ENCODE measurements at places on chromosomes 5 and 9.

DNA sequence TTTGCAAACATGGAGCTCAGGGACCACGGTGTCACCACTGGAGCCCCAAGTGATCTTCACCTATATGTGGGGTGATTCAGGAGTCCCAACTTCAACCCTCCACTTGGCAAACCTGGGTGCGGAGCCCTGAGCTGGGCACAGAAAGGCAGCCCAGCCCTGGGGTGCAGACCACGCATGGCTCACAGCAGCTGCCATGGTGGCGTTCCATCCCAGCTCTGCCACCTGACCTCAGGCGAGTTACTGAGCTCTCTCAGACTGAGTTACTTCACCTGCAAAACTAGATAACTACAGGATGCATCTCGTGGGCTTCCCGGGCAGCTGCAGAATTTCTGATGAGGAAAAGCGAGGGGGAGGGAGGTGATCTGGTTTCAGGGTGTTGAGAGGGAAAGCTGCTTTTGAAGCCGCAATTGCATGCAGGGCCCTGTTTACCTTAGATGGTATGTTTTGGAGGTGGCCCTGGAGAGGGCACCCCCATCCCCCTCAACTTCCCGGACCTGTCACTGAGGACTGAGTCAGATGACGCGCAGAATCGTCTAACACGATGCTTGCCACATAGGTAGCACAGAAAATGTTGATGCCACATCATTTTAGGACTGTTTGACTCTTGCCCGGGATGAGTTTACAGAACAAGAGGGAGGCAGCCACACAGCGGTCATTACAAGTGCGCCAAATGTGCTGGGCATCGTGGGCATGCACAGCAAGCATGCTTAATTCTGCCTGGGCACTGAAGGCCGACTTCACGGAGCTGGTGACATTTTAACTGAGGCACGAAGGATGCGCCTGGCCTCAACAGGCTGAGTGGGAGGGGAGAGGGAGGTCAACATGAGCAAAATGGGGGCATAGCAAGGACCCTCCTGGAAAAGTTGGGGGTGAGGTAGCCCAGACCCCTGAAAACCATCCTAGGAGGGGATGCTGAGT lies 154.6 kb downstream of the COL23A1 start:
- DNase-seq = no peak

- no peak for DNase-seq
These were observed 79.0 kb downstream of the KCNIP1 start for GRCh38 chr5:170582644-170583330.

DNA sequence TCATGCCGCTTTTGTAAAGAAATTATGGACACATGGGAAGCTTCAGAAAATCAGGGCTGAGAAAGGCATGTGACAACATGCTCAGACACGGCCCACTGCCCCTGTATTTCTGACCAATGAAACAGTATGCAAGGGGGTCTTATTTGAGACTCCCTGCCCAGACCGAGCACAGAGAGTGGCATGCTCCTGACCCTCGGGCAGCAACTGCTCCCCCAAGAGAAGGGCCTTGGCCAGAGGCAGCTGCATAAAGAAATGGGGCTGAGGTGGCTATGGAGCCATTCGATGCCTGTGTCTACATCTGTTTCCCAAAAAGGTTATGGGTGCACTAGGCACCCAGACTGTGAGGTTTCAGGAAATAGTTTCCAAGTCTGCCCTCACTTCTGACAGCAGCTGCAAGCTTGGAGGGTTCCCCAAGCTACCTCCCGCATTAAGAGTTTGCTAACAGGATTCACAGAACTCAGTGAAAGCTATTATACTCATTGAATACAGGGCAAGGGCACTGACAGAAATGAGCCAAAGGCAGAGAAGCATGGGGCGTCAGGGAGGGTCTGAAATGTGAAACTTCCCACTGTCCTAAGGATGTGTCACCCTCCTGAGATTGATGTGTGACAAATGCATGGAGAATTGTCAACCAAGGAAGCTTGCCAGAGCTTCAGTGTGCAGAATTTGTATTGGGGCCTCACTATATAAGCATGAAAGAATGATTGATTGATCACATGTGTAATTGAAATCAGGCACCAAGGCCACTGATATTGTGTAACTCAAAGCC lies 94.3 kb downstream of the DAP start:
- DNase-seq = no peak

- no peak for DNase-seq
These were observed 24.9 kb upstream of the NEURL1B start for GRCh38 chr5:172616136-172616535.

DNA sequence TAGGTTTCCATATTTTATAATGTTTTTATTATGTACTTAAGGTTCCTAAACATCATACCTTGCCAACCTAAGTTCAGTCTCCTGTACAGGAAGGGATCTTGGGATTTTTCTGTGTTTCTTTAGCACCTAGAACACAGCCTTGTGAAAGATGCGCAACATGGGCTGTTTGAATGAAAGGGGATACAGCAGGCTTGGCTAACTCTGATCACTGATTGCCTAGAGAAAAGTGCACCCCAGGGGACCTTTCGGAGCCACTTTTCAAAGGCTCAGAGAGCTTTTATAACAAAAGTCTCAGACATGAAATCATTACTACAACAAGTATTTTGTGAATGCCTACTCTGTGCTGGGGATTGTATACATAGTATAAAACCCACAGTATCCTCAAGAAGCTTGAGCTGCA lies 261.6 kb downstream of the BNC2 start:
- no peak for DNase-seq

DNA sequence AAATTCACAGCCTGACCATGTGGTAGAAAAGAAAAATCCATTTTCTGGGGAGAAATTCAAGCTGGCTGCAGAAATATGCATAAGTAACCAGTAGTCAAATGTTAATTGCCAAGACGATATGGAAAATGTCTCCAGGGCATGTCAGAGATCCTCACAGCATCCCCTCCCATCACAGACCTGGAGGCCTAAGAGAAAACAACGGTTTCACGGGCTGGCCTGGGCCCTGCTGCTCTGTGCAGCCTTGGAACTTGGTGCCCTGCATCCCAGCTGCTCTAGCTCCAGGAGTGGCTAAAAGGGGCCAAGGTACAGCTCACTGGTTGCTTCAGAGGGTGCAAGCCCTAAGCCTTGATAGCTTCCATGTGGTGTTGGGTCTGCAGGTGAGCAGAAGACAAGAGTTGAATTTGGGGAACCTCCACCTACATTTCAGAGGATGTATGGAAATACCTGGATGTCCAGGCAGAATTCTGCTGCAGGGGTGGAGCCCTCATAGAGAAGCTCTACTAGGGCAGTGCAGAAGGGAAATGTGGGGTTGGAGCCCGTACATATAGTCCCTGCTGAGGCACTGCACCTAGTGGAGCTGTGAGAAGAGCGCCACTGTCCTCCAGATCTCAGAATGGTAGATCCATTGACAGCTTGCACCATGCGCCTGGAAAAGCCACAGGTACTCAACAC lies 49.7 kb downstream of the PTBP3 start:
- no peak for DNase-seq

GRCh38 chr5:50667023-50667652 lies 701 bp downstream of the PARP8 start:
- DNase-seq = no peak

GRCh38 chr5:50672663-50673062 lies 6.2 kb downstream of the PARP8 start:
- DNase-seq = peak; percentile 28

DNA sequence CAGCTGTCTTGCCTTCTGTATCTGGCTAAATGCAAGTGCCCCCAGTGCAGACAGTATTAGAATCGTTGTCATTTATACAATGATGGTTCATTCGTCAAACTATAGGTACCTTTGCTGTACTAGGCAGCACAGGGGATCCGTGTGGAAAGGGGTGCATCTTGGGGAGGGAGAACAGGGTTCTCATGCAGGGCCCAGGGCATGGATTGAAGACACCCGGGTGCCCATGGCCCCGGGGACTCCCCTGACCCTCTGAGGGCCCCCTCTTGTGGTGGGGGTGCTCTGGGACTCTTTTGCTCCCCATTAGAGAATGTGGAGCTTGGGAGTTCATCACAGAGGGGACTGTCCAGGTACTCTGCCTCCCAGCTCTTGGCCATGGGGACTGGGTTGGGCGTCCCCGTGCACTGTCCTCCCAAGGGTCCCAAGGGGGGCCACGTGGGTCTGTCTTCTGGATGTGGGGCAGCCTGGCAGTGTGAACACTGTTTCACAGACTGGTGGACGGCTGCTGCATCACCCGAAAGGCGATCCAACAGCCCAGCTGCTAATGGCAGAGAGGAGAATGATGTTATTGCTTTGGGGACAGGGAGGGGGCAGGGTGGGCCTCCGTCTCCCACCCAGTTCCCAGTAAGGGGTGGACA lies 36.9 kb upstream of the RXRA start:
- no peak for DNase-seq

GRCh38 chr5:50898966-50899365 lies 232.5 kb downstream of the PARP8 start:
- no peak for DNase-seq

GRCh38 chr5:124572971-124573370 lies 173.5 kb downstream of the ZNF608 start:
- DNase-seq = no peak

GRCh38 chr5:56580864-56581263 lies 234.5 kb upstream of the MAP3K1 start:
- DNase-seq = no peak

- no peak for DNase-seq
These were observed 120.1 kb downstream of the WNK2 start for GRCh38 chr9:93303806-93304573.

- no peak for DNase-seq
These were observed 19.6 kb downstream of the SH3GLB2 start for GRCh38 chr9:129008469-129008965.

- DNase-seq = no peak
These were observed 271.9 kb downstream of the NSG2 start for GRCh38 chr5:174317256-174317894.

DNA sequence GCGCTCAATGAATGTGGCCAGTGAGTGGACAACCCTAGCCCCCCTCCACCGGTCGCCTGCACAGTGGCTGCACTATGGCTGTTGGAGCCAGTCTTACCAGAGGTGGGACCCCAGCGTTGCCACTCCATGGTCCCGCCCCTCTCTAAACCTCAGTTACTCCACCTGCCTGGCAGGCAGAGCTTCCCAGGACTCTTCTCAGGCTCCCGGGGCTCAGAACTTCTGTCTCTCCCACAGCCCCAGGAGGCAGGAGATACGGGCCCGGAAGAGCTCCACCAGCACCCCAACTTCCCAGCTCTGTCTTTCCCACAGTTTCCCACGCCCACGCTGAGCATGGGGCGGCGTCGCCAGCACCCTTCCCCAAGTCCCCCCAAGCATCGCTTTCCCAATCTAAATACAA lies 975 bp downstream of the RASGEF1C start:
- DNase-seq = no peak

DNA sequence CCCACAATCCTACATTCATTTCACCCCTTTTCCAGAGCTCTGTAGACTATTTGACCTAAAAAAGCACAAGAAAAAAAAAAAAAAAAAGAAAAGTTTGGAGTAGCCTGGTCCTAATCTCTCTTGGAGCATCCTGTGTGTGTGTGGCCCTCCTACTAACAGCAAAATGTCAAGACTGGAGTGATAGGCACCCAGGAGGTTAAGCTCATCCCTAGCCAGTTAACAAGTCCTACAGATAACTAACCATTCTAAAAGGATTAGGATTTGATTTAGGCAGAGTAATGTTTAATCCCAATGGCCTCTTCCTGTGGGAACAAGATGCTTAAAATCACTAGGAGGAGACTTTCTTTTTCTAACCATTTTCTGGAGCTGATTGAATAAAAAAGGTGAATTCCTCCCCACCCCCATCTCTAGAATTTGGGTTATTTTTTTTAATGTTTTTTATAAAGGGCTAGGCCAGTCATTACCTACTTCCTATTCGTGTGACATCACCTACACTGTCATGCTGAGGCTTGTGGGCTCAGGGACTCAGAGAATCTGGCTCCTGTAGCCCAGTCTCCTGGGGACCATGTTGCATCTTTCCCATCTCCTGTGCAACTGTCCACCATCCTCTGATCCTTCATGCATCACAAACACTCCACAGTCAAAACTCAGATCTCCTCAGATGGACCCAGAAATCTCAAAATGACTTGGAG lies 43.2 kb upstream of the NR3C1 start:
- no peak for DNase-seq

- no peak for DNase-seq
These were observed 57.6 kb downstream of the KIF24 start for GRCh38 chr9:34271265-34272006.

- DNase-seq = no peak
These were observed 186.2 kb downstream of the RORB start for GRCh38 chr9:74683322-74683721.

- DNase-seq = peak; percentile 30
These were observed 24.6 kb upstream of the IFNK start for GRCh38 chr9:27499451-27499850.

- DNase-seq = no peak
These were observed 7.6 kb upstream of the RIC1 start for GRCh38 chr9:5621327-5621726.

- DNase-seq = no peak
These were observed 67.9 kb downstream of the XRCC4 start for GRCh38 chr5:83145241-83145640.

DNA sequence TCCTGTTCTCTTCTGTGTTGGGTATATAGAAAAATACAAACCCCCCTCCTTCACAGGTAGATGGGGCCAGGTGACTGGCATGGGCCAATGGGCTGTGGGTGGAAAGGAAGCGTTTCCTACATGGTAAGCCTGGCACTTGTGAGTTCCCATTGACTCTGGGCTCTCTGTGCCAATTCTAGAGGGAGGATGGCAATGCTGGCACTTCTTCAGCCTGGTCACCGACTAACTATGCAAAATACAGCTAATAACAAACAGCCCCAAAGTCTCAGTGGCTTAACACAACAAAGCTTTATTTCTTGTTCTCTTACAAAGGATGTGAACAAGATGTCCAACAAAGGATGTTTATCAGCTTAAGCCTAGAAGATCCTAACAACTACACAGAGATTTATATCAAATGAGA lies 258.1 kb downstream of the SYK start:
- no peak for DNase-seq

DNA sequence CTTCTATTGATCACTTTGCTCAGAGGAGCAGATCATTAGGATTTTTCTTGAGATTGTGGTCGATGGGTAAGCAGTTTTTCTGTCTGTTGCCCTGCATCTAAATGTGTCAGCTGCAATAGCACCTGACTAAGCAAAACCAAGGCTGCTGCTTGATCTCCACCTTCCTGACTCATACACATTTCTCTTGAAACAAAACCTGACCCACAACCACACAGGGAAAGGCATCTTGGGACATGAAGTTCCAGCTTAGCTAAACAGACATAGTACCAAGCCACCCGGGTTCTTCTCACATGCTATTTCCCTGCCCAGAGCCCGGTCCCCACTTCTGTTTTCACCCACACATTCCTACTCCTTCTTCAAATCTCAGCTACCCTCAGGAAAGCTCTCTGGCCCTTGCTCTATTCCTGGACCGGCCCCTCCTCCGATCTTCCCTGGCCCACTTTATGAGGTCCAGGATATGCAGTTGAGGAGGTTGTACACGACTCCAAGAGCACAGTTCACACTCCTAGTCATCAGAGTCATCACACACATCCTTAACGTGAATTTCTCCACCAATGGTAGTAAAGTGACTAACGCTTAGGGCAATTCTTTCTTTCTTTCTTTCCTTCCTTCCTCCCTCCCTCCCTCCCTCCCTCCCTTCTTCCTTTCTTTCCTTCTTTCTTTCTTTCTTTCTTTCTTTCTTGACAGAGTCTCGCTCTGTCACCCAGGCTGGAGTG lies 16.0 kb upstream of the ZBTB43 start:
- no peak for DNase-seq
